ENCODE measurements at places on chromosomes 6 and 20.

DNA sequence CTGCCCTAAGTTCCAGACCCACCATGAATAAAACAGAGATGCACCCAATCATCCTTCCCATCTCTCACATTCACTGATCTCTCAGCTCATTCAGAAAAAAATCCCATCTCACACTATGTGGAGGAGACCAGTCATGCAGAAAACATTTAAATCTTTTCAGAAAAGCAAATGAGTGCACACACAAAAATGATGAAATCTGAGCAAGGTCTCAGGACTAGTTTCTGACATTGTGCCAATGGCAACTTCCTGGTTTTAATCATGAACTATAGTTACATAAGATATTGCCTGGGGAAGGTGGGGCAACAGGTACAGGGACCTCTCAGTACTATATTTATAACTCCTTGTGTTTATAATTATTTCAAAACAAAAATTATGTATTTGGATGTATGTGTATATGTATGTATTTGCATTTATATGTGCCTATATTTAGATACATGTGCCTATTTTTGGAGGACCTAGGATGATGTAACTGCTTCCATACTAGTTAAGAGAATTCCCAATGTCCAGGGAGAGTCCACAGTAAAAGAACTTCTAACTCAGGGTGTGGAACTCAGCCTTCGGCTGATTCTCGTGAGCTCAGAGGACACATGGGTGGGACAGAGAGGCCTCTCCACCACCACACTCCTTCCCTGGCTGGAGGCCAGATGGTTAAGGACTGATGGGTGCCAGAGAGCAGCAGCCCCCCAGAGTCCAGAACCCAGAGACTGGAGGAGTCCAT is 71.7 kb upstream of the MAP3K4 start:
- DNase-seq = no peak

DNA sequence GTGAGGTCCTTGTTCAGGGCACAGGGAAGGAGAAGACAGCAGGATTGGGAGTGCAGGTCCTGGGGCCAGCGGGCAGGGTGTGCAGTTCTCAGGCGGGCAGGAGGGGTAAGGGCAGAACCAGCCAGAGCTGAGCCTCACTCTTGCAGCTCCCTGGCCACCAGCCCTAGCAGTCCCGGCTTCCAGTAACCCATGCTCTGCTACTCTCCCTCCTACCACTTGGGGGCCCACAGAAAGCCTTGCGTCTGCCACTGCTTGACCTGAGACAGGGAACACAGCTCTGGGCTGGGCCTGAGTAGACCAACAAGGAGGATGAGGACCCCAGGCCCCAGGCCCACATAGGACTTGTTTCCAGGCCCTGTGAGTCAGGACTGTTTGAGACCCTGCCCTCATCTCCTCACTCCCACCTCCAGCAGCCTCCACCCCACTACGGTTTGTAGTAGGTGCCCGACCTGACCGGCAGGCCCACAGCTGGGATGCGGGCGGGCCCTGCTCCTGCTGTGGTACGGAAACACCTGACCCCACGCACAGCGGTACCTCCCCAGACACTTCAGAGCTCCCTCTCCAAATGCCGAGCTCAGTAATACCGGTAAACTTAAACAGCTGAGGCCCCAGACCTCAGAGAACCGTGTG is 39.2 kb downstream of the KCNK5 start:
- DNase-seq = no peak

DNA sequence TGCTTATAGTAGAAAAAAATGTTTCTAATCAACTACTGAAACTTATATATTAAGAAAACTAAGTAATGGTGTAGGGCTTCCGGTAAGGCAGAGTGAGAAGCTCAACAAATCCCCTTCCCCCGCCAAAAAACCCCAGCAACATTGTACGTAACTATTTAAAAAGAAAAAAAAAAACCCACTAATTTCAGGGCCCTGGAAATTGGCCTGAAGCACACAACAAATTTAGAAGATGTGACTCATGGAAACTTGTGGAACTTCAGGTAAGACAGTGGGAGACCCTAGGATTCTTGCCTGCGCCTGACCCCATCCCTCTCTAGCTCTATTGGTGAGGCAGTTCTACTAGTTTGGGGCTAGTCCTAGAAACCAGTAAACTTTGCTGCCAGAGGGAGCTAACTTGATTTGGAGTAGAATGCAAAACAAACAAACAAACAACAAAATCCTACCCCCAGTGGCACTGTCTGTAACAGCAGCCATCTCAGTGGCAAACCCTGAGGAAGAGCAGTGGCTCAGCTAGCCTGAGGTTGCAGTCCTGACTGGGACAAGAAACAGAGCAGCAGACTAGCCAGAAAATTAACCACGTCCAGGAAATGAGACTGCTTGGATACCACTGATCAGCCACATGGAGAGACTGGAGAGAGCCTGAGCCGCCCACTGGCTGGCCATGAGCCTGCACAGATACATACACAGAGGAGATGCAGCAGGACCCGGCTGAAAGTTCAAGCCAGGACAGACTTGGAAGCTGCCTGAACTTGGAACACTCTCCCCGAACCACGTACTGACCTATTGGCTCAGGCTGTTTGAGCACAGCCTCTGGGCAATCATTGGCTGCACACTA is 135.1 kb downstream of the TBXT start:
- DNase-seq = no peak

GRCh38 chr6:6287415-6287814 is 33.0 kb downstream of the F13A1 start:
- DNase-seq = no peak
